Fibroblast of upper back skin (primary cell): ENCODE measurements at places on chromosomes 1 and 21.

GRCh38 chr1:65208563-65208973, 60.6 kb downstream of the AK4 start:
- DNase-seq = no peak

DNA sequence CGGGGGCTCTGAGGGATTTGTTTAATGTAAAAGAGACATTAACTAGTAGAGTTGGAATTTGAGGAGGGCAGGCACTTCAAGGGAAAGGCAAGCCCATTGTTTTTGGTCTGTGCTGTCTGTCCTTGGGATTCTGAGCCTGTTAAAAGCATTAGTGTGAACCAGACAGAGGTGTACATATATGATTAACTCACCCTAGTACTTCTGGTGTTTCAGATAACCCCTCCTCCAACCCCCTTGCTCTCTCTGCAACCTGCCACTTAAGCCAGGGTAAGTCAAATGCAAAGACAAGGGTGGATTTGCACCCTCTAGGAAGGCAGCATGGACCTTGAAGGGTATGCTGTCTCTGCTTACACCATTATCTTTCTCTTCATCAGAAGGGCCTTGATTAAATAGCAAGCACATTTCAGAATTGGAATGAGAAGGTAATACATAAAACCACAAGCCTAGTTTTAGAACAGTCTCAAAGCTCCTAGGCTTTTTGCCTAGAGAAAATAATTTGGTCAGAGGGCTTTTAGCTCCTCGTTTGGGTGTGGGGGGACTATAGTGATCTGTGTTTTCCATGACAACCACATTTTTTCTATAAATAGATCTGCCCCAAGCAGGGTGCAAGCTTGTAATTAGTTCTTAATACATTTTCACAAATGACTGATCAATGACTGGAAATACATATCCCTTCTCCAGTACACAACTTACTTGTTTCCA, 120.7 kb upstream of the SGIP1 start:
- no peak for DNase-seq

DNA sequence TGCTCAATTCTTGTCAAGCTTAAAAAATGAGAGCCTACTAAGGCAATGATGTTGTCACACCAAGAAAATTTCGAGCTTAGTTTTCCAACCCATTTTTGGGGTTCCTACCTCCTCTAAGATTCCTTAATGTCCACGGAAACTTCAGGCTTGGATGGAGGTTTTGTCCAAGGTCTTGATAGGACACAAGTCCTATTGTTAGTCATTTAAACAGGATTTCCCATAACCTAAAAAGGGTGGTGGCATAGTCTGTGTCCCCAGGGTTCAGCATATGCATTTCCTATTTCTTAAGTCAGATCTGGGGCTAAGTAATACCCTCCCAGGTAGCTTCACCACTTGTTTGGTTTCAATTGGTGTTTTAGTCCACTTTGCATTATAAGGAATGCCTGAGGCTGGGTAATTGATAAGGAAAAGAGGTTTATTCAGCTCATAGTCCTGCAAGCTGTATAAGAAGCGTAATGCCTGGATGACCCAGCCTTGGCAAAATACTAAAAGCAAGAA, 10.9 kb upstream of the PADI2 start:
- DNase-seq = no peak

GRCh38 chr1:41581216-41582003, 96.9 kb upstream of the EDN2 start:
- DNase-seq = no peak

GRCh38 chr1:210707300-210708240, 378.9 kb downstream of the HHAT start:
- DNase-seq = no peak

- DNase-seq = no peak
These were observed 30.7 kb downstream of the ALPL start for GRCh38 chr1:21539933-21540332.

DNA sequence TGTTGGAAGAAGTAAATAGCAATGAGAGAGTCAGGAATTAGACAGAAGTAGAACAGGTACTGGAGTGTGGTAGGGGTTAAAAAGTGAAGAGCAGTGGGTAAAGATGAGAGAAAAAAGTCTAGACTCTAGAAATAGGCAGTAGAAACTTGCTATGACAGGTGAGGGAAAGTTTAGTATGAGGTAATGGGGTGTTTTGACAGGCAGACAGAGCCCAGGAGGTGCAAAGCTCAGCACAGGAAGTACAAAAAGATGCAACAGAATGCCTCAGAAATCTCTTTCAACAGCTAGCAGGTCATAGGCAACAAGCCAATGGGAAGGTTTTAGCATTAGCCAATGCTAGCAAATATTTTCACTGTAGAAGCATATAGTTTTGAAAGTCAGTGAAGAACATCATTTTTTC, 319.1 kb upstream of the SGIP1 start:
- no peak for DNase-seq

DNA sequence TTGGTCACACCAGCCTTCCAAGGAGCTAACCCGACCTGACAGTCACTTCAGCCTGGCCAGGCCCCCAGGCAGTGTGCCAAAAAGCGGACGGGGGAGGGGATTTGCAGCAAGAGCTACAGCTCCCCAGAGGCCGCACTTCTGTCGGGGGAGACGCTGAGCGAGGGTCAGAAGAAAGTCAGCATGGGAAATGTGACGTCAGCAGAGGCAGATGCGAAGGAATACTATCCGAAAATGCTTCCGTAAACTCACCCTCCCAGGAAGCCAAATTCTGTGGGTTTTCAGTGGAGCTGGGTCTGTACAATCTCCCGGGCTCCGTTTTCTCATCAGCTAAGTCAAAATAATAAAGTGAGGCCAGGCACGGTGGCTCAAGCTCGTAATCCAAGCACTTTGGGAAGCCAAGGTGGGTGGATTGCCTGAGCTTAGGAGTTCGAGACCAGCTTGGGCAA, 28.5 kb upstream of the ECE1 start:
- peak; percentile 82 for DNase-seq

DNA sequence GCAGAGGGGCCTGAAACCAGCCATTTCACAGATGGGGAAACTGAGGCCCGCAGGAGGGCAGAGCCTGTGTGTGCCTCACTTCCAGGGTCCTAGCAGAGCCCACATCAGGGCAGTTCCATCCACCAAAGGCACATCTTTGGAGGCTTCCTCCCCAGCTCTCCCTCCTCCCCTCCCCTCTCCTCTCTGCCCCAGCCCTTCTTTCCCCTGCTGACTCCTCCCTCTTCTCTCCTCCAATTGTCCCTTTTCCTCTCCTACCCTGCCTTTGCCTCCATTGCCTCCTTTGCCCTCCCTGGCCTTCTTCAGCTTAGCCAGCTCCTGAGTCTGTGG, 56.6 kb downstream of the TMEM53 start:
- DNase-seq = no peak

DNA sequence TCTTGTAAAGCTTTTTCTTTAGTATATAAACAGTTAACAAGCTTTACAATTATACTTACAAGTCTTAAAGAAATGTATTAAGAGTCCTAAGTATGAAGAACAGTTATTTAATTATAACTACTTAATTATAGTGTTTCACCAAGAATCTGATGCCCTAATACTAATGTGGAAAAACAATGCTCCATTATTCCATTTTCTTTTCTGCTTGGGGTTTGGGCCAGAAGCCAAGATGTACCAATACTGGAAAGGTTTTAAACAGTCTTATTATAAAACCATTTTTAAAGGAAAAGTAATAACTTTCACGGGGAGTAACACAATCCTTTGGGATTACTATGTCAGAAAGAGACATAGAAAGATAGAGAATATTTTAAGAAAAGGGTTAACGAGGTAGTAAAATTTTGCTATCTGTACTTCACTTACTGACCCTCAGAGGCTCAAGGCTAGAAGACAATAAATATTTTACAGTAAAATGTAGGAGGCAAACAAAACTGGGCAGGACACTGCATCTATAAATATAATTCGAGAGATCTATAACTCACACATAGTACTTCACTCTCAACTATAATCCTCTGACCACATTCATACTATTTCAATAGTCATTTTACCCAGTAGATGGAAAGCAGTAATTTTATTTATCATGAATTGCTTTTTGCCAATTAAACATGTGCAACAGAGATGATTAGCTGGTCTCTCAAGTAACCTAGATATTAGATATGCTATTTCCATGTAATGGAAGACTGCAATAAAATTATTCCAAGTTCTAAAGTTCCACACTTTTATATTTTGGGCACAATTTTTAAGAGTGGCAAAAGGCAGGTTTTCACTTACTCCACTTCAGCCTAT, 63.9 kb downstream of the LTN1 start:
- no peak for DNase-seq
